Esophagus muscularis mucosa (tissue), 4 donors: ENCODE measurements at places on chromosomes 16 and 17. TPM values are rescaled to one million over a fixed set of nuclear protein-coding genes. Genes with fewer than 3 reads are reported as not detected.

DNA sequence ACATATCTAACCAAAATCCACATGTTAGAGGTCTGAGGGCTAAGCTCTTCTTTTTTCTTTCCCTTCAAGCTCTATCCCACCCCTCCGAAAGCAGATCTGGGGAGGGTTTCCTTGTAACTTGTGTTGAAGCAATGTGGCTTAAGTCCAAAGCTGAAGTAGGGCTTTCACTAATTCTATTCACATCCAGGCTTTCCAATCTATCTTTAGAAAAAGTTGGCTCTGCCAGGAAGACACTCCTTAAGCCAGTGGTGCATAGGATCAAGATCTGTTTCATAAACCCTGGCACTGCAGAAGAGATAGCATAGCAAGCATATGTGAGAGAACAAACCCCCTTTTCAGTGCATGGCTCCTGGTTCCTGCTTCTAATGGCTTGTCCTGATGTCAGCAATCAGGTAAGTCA, 34.9 kb upstream of the DHX40 start:
- H3K4me1 ChIP-seq, result no peaks in the 10 kb centered on the region
- no peak overlapping the region for H3K4me3 ChIP-seq
- no peaks in the 10 kb centered on the region for H3K36me3 ChIP-seq
- no peaks in the 10 kb centered on the region for H3K27me3 ChIP-seq
- DNase-seq, result peak; percentile 80

- no peak overlapping the region for H3K4me3 ChIP-seq
- H3K27me3 ChIP-seq, result no peaks in the 10 kb centered on the region
- DNase-seq, result no peak
- no peak overlapping the region for H3K27ac ChIP-seq
These were observed 162.1 kb upstream of the AXIN2 start for GRCh38 chr17:65723431-65724151.

GRCh38 chr17:7834957-7835813, 1.2 kb downstream of the KDM6B start:
- peak overlapping the region; percentile 78 for H3K4me3 ChIP-seq
- H3K27ac ChIP-seq, result peak overlapping the region; percentile 98
- no peaks in the 10 kb centered on the region for H3K27me3 ChIP-seq
- peaks cover 44% of the 10 kb centered on the region for H3K4me1 ChIP-seq
- DNase-seq, result peak; percentile 99
- H3K36me3 ChIP-seq, result no peaks in the 10 kb centered on the region

DNA sequence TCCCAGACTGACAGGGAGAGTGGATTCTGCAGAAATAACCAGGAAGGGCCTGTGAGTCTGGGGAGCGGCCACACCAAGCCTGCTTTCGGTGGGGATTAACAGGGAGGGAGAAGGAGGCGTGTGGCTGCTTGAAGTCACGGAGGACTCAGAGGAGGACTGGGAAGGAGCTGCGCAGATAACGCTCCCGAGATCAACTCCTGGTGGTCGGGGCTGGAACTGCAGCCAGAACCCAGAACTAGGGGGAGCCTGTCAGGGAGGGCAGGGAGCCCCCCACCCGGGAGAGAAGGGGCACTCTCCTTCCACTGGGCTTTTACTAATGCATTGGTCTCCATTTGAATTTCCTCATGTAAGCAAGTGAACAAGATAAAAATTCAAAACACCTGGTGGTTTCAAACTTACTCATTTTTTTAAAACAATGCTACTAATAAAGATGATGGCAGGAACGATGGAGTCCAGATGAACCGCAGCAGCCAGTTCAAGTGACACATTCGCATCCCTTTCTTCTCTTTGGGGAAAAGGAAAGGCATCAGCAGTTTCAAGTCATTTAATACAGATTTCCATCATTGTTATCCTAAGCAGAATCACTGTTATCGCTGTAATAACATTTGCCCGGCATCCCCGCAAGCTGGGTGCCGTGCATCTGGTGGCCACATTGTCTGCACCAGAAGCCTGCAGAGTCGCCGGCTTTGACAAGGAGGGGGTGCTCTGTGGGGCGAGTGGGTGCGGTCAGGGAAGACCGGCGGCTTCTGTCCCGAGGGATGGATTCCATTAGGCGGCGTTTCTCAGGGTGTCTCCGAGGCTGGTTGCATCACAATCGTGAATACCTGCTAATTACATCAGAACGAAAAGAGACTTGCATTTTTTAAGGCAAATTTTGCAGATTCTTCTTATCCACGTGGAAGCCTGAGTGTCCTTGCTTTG, 183.0 kb downstream of the FOXL1 start:
- H3K27me3 ChIP-seq, result no peaks in the 10 kb centered on the region
- no peak overlapping the region for H3K4me3 ChIP-seq
- H3K4me1 ChIP-seq, result peaks cover 12% of the 10 kb centered on the region
- no peak overlapping the region for H3K27ac ChIP-seq
- H3K36me3 ChIP-seq, result no peaks in the 10 kb centered on the region

- peak overlapping the region; percentile 91 for H3K27ac ChIP-seq
- no peak overlapping the region for H3K4me3 ChIP-seq
- H3K4me1 ChIP-seq, result peaks cover 67% of the 10 kb centered on the region
- no peaks in the 10 kb centered on the region for H3K36me3 ChIP-seq
- no peaks in the 10 kb centered on the region for H3K27me3 ChIP-seq
- no peak for DNase-seq
These were observed 5.3 kb downstream of the DUSP14 start for GRCh38 chr17:37494971-37495370.

- DNase-seq, result no peak
- H3K4me1 ChIP-seq, result no peaks in the 10 kb centered on the region
- H3K27ac ChIP-seq, result no peak overlapping the region
These were observed 149.9 kb downstream of the SLC39A11 start for GRCh38 chr17:72942579-72942978.

GRCh38 chr17:58245428-58246103, 7.2 kb downstream of the LPO start:
- peaks cover 15% of the 10 kb centered on the region for H3K4me1 ChIP-seq
- H3K27ac ChIP-seq, result no peak overlapping the region
- no peaks in the 10 kb centered on the region for H3K36me3 ChIP-seq
- H3K27me3 ChIP-seq, result no peaks in the 10 kb centered on the region

DNA sequence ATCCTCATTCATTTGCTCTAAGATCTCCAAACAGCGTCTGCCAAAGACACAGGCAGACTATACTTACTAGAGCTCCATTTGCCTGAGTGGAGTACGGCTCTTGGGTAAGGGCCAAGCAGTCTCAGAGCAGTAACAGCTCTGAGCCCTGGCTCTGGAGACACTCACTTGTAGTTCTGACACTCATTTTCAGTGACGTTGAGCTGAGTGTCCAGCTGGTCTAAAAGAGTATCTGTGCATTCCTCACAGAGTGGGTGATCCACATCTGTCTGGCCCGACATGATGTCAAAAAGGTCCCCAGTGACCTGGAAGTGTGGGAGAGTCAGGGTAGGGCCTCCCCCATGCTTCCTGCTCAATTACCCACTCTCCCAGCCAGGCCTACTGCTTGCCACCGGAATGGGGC, 5.7 kb downstream of the BECN1 start:
- no peaks in the 10 kb centered on the region for H3K27me3 ChIP-seq
- no peak overlapping the region for H3K4me3 ChIP-seq
- H3K4me1 ChIP-seq, result peaks cover 39% of the 10 kb centered on the region
- DNase-seq, result no peak
- peaks cover 88% of the 10 kb centered on the region for H3K36me3 ChIP-seq
- H3K27ac ChIP-seq, result no peak overlapping the region

- peaks cover 6% of the 10 kb centered on the region for H3K4me1 ChIP-seq
- peak; percentile 47 for DNase-seq
- peak overlapping the region; percentile 73 for H3K27ac ChIP-seq
These were observed 47.3 kb upstream of the RBFOX3 start for GRCh38 chr17:79657861-79658810.

DNA sequence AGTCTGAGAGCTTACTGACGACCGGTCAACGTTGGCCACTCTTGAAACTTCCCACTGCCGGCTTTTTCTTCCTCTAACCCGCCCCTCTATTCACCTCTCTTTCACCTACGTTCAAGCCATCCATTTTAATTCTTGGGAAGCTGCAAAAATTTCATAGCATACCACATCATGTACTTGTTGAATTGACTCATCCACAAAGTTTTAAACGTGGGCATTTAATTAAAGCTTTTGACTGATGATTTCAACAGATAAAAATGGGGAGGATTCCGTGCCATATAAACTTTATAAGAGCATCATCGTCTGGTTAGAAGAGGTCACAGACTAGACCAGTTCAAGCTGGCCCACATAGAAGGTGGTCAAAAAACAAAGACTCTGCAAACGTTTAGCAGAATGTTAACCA, 22.5 kb downstream of the VPS53 start:
- peaks cover 42% of the 10 kb centered on the region for H3K36me3 ChIP-seq
- H3K27ac ChIP-seq, result no peak overlapping the region
- no peak for DNase-seq
- no peak overlapping the region for H3K4me3 ChIP-seq
- peaks cover 16% of the 10 kb centered on the region for H3K4me1 ChIP-seq

GRCh38 chr17:51439395-51440229, 179.3 kb downstream of the UTP18 start:
- peak; percentile 83 for DNase-seq
- H3K4me1 ChIP-seq, result no peaks in the 10 kb centered on the region
- no peaks in the 10 kb centered on the region for H3K36me3 ChIP-seq

DNA sequence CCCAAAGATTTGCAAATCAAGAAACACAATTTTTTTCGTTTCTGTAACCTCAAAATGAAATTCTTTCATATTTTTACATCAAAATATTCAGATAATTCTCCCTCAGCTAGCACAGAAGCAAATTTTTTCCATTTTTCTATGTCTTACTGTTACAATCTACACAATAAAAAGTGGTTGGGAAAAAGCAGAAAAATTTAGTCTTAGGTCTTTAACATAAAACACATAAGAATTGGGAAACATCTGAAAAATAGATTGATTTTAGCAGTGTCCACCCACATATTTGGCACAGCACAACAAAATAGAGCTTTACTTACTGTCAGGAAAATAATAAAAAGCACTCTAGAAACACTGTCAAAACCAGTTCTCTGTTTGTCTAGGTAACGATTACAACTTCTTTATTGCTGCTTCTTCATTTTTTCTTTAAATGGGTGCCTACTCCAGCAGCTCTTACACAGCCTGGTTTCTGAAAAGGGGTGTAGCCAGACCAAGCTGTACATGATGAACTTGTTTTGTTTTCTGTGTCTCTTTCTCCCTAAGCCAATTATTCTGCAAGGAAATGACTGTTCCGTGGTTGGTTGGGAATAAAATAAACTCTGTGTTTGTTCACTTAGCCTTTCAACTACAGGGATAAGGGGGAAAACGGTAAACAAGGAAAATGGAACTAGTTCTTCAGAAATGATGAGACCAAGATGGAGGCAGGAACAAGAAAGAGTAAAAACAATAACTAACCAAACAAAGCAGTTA, at the start of gene ABCA6:
Gene ABCA6 (minus strand): TSS at position 465 of the 744 bp plus-strand sequence. CDS start 1,192 bp downstream, outside the sequence.
- no peak for DNase-seq
- no peaks in the 10 kb centered on the region for H3K36me3 ChIP-seq
- peak within 1 kb of the TSS; percentile 56 for H3K4me3 ChIP-seq
- H3K4me1 ChIP-seq, result no peaks in the 10 kb centered on the region

DNA sequence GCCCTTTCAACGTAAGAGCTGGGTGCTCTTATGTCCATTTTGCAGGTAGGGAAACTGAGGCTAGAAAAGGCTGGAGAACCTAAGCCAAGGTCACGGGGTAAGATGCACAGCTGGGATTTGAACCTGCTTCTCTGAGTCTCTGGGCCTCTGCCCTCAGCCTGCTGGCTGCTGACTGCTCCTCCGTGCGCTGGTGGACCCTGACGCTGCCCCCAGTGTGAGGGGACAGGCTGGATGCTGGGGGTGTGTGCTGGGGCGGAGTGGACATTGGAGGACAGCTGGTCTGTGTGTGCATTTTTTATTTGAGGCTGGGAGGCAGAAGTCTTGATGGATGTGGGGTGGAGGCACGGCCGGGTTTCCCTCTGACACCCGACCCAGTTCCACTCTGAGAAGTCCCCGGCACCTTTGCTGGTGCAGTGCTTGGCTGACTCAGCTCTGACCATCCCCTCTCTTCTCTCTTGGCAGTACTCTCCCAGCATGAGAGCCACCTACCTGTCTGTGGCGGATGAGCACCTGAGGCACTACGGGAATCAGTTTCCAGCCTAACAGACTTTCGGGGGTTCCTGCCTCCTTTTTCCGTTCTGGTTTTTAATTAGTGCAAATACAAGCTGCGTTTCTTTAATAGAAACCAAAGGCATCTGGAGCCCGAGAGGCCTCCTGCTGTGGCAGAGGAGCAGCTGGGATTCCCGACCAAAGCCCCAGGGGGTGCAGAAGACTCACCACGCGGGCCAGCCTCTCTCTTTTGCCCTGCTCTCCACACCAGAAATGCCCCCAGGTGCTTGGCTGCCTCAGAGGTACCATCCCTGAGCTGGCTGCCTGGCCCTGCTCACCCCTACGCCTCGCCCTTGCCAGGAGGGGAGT, 14.1 kb upstream of the DNAI2 start:
- DNase-seq, result no peak
- no peaks in the 10 kb centered on the region for H3K4me1 ChIP-seq

GRCh38 chr17:44565866-44566443, 8.7 kb downstream of the FZD2 start:
- no peaks in the 10 kb centered on the region for H3K4me1 ChIP-seq
- no peak overlapping the region for H3K27ac ChIP-seq
- no peaks in the 10 kb centered on the region for H3K36me3 ChIP-seq
- no peaks in the 10 kb centered on the region for H3K27me3 ChIP-seq

DNA sequence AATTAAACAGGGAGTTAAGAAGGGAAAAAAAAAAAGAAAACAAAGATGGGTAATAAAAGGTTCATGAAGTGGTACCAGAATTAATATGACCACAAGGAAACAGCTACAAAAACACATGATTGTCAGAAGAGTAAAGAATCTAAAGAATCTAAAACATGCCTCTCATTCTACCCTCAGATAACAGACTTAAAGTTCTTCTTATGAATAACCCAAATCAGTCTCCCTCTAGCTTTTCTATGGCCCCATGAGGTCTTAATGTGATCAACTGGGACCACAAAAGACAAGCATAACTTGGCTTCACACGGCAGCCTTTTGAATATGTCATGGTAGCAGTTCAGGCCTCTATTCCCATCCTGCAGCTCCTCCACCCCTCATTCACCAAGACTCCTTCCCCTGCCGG, 6.9 kb downstream of the MYH10 start:
- no peak overlapping the region for H3K27ac ChIP-seq
- no peak for DNase-seq
- H3K36me3 ChIP-seq, result peaks cover 6% of the 10 kb centered on the region
- H3K27me3 ChIP-seq, result no peaks in the 10 kb centered on the region

DNA sequence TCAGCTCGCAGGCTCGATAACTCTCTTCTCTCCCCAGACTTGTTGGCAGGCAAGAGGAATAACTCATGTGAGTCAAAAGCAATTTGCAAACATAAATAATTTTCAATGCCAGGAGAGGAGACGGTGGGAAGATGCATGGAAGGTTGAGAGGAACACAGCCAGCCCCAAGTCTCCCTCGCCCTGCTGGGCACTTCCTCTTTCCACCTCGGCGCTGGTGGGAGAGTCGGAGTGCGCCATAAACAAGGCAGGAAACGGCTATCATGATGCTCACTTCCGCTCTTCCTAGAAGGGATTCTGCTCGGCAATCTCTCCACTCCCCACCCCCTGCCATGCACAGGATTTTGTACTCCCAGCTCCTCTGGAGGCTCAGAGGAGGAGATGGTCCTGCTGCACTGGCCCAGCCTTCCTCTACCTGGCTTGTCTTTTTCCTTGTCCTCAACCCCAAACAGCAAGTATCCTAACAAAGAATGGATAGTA, 13.0 kb downstream of the CBX4 start:
- DNase-seq, result no peak
- no peaks in the 10 kb centered on the region for H3K36me3 ChIP-seq
- peaks cover 8% of the 10 kb centered on the region for H3K4me1 ChIP-seq
- H3K27ac ChIP-seq, result no peak overlapping the region

- no peaks in the 10 kb centered on the region for H3K27me3 ChIP-seq
- no peak overlapping the region for H3K27ac ChIP-seq
- no peaks in the 10 kb centered on the region for H3K36me3 ChIP-seq
- H3K4me1 ChIP-seq, result peaks cover 14% of the 10 kb centered on the region
- DNase-seq, result peak; percentile 14
These were observed 49.9 kb upstream of the MAP3K14 start for GRCh38 chr17:45366691-45367090.

IRX3 gene
- total RNA-seq, result 0.39 TPM

CLDN7 gene
- 1.7 TPM for total RNA-seq

HS3ST4 gene
- total RNA-seq, result not detected

CACNG3 gene
- total RNA-seq, result not detected

LMF1 gene
- total RNA-seq, result 26.9 TPM

ASB16 gene
- total RNA-seq, result 5.4 TPM
